ENCODE measurements at places on chromosomes 1 and 21. TPM values are rescaled to one million over a fixed set of nuclear protein-coding genes. Genes with fewer than 3 reads are reported as not detected.

The S100A2 gene
- polyA plus RNA-seq, result 11.8 TPM

The HCRTR1 gene
- polyA plus RNA-seq, result 0.31 TPM

The GBP6 gene
- not detected for polyA plus RNA-seq

The PDC gene
- polyA plus RNA-seq, result 0.22 TPM

The CTSS gene
- 12.5 TPM for polyA plus RNA-seq

The FBXO2 gene
- polyA plus RNA-seq, result 1.1 TPM

The TMCO4 gene
- polyA plus RNA-seq, result 21.7 TPM

The KCNJ15 gene
- polyA plus RNA-seq, result 259 TPM

The SMIM1 gene
- polyA plus RNA-seq, result 13.8 TPM

The COL24A1 gene
- 2.2 TPM for polyA plus RNA-seq

The HSPB7 gene
- polyA plus RNA-seq, result 4.4 TPM

The RORC gene
- polyA plus RNA-seq, result 1.2 TPM

The CHTOP gene
- polyA plus RNA-seq, result 131 TPM

The OVAAL gene
- polyA plus RNA-seq, result not detected

The INTS3 gene
- 94.5 TPM for polyA plus RNA-seq

The HS2ST1 gene
- 53.5 TPM for polyA plus RNA-seq

The CNN3 gene
- polyA plus RNA-seq, result 296 TPM

The IFI44L gene
- polyA plus RNA-seq, result 7.8 TPM

The PHGDH gene
- 292 TPM for polyA plus RNA-seq

The LCE3E gene
- polyA plus RNA-seq, result not detected

The OR2T11 gene
- not detected for polyA plus RNA-seq

The ASCL5 gene
- polyA plus RNA-seq, result 0.07 TPM

The VWA5B1 gene
- polyA plus RNA-seq, result 0.91 TPM
